Activated T-cell treated with anti-CD3 and anti-CD28 coated beads for 4 hours (primary cell): ENCODE measurements at places on chromosomes 4 and X.
A peak's percentile ranks its signal among the peaks of the same experiment; 100 is the strongest.

- peak; percentile 4 for DNase-seq
Observed at GRCh38 chrX:48972220-48973164, 848 bp upstream of the KCND1 start.

DNA sequence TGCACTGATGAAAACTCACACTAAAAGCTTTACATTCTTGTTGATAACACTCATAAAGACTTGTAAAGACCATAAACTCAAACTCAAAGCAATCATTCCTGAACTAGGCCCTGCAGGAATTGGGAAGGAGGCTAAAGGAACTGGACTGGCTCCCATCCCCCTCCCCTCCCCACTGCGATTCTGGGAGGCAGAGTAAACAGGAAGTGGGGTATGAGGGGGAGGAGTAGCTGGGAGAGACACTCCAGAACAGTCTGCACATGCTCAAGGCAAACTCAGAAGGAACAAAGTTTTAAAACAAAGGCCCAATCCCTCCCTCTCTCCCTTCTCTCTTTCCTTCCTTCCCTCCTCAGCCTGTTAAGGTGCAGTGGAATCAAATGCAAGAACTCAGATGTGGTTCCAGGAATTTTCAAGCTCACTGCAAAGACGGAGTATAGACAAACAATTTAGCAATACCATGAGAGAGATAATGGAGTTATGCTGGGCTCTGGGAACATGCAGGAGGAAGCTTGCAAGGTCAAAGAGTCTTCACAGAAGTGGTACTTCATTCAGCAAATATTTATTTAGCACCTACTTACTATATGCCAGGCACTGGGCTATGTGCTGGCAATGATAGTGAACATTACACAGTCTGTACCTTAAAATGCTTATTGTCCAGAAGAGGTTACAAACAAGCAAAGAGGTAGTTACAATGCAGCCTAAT lies 15.9 kb downstream of the MID1IP1 start:
- no peak for DNase-seq

- DNase-seq: no peak
Observed at GRCh38 chrX:4239650-4240540, 526.4 kb upstream of the PRKX start.

DNA sequence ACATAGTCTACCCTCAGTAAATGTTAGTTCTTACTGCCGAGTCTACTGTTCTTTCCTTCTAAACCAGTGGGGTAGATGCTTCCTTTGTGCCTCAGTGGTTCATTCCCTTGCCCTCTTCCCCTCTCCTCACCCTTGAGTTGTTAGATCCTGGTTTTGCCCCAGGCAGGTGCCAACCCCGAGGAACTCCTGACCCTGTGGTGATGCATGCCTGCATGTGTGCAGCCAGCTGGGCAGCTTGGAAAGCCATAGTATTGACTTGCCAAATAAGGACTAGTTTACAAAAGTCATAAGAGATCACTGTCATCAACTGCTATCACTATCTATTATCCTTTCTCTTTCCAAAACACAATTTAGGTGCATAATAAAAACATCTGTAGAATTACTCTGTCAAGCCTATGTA lies 50.9 kb downstream of the REPS2 start:
- no peak for DNase-seq
